ENCODE measurements at places on chromosomes 12 and 14.

DNA sequence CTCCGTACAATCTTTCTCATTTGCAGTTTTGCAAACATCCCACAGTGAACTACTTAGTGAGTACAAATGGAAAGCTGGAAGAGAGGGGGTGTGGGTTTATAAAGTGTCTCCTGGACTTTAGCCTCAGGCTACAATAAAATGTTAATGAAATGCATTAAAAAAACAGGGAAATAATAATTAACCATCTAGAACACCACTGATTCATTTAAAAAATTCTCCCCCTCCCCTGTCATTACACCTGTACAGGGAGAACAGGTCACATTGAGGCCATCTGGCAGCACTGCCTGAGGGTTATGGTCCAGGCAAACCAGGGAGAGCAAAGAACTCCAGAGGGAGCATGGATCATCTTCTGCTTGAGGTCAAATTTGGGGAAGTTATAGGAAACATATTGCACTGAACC is 96.3 kb downstream of the TSPAN8 start:
- DNase-seq = no peak

GRCh38 chr12:104637604-104638003 is 180.9 kb downstream of the CHST11 start:
- DNase-seq = no peak

DNA sequence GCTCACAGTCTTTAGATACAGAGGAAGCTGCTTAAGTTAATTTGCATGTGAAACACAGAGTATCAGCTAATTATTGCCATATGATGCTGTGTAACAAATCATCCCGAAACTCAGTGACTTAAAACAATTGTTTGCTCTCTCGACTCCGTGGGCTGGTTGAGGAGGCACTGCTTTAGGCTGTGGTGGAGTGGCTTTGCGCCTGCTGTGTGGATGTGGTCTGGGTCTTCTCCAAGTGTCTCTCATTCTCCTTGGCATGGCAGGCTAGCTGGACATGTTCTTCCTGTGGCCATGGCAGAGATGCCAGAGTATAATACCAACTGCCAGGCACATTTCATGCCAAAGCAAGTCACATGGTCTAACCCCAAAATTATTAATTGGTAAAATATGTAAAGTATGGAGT is 40.9 kb downstream of the PELI2 start:
- DNase-seq = no peak

DNA sequence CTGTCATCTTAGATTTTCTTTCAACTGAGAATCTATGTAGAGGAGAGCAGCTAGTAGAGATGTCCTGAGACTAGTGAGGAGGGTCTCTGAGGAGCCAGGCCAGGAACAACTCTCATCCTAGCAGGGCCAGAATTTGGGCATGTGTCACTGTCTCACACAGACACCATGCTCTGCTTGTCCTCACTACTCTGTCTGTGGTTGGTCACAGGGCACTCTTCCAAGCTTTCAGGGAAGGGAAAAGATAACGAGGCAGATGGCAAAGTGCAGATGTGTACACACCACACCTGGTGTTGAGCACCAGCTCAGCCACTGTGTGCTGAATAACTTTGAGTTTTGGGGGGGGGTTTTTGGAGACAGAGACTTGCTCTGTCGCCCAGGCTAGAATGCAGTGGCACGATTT is 2.5 kb downstream of the SSPN start:
- no peak for DNase-seq

DNA sequence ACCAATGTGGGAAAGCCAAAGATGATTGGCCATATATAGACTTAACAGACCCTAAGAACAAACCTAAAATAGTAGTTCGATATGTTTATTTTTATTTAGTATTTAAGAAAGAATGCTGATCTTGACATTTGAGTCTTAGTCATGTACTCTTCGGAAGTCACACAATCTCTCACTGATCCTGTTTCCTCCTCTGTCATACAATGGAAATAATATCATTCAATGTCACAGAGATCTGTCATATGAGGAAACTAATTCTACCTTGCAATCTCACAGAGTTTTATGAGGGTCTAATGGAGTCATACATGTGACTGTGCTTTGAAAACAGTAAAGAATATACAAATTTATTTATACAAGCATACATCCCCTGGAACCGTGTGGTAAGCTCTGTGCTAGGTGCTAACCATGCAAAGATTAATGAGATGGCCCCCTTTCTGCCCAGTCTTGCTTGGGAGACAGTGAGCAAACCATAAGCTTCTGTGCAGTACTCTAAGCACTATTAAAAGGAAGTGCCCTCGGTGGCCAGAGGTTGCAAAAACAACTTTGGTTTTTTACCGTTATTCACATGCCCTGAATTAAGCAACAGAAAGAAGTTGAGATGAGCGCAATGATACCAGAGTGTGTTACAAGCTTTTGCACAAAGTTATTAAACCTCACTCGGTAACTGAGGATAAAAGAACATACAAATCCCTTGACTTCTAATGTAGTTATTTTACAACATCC is 1.7 kb upstream of the LIN7A start:
- DNase-seq = no peak

DNA sequence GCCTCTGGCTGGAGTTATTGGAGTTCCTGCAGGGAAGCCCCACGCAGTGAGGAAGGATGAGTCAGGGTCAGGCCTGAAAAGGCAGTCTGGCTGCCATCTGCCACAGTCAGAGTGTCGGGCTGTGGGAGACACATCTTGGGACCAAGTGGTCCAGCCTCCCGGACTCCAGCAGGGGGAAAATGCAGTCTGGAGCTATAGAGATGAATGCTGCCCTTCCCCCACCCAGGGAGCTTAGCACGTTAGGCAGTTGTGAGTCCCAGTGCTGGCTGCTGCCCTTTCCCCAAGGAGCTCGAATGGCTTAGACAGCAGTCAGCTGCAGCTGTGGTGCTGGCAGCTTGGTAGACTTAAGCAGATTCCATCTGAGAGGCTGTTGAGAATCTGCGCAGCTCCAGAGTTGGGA is 8.2 kb upstream of the NTS start:
- no peak for DNase-seq

- DNase-seq = no peak
Observed at GRCh38 chr12:89756194-89756584, 47.6 kb upstream of the ATP2B1 start.

- no peak for DNase-seq
Observed at GRCh38 chr14:38217553-38217952, 9.8 kb downstream of the SSTR1 start.

DNA sequence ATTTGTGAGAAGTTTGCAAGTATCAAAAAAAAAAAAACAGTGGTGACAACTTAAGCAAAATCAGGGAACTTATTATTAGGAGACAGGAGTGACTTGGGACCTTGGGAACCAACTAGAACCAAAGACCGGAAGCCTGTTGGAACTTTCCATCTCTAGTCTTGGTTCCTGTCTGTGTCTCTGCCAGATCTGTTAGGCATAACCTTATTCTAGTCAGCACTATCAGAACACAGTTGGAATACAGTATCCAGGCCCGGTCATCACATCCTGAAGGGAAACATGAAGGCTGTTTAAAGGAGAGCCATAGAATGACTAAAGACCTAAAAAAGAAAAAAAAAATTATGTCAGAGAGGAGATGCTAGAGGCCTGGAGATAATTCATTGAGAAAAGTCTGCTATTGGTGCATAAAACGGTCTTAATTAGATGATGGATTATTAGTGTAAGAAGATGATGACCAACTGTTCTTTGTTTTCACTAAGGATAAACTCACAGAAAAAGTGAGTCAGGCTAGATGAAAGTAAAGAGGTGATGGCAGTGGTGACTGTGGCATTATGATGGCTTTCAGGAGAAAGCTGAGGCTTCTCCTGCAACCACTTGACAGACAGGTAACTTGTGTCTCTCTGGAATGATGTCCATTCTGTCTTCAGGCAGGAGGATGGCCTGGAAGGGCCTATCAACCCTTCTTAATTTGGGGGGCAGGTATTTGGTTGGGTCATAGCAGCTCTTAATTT is 28.2 kb downstream of the DACT1 start:
- no peak for DNase-seq

- no peak for DNase-seq
Observed at GRCh38 chr14:100402631-100403030, 79.5 kb downstream of the SLC25A47 start.

GRCh38 chr14:59190372-59190771 is 1.9 kb downstream of the DAAM1 start:
- DNase-seq = no peak

GRCh38 chr12:989751-990660 is 1.0 kb upstream of the ERC1 start:
- no peak for DNase-seq

GRCh38 chr12:7373226-7373625 is 69.4 kb downstream of the ACSM4 start:
- no peak for DNase-seq

DNA sequence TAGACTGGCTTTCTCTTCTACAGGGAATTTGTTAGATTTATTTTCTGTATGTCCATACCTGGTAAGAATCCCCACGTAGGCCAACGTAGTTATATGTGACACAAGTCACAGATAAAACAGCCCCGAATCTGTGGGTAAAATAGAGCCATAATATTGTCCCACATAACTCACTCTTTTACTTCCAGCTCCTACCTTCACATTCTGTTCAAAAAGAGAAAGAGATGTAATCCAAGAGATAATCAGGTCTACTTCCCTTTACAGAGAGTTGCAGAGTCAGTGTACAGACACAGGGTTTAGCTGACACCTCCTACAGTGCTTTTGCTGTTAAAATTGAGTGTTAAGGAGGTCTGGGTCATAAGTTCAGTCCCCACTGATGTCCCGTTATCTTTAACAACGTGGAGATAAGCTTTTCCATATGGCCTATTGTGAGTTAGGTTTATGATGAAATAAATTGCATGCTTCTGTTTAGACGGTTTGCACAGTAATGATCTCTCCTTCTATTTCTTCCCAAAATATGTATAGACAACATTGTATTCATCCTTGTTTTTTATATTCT is 446.5 kb downstream of the ADAMTS20 start:
- no peak for DNase-seq

DNA sequence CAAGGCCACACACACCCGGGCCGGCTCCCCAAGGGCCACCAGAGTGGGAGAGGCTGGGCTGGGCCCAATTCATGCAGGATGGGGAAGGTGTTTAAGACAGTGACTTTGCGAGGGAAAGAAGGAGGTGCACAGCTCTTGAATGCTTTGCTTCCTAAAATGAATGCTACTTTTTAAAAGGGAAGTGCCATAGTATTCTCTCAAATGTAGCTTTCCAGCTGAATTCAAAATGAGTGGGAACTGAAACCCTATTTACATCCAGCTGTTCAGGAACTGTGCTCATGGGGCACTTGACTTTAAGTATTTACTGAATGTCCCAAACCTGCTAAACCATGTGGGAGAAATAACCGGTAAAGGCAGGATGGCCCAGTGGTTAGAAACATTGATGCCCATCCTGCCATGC is 7.6 kb downstream of the ITPK1 start:
- DNase-seq = no peak

- DNase-seq = no peak
Observed at GRCh38 chr14:81605660-81606059, 72.0 kb upstream of the SEL1L start.

DNA sequence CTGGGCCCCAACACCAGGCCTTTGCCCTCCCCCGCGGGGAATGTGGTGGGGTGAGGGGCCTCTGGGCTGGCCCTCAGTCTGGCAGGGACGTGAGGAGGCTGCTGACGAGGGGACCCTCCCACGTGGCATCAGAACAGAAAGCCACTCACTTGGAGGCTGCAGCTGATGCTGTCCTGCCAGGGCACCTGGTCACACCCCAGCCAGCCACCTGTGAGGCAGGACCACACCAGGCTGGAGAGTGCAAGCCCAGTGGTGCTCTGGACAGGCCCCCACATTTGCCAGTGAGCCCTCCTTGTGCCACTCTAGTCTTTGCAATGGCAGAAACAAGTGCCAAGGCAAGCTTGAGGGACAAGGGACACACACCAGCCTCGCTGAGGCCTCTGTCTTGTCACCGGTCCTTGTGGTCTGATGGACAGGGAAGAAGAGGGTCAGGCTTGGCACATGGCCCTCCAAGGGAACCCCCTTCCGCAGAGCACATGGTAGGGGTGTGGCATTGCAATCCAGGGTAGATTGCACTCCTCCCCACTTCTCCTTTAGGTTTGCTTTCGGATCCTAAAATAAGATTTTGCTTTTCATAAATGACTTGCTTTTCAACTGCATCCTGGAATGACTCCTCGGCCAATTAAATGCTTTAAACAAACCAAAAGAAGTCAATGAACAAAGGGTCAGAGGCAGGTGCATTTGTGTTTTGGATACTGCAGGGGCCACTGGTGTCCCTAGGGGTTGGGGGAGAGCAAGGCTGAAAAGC is 53.7 kb downstream of the CCDC88C start:
- DNase-seq = no peak

GRCh38 chr12:119036878-119037825 is 55.8 kb downstream of the SRRM4 start:
- DNase-seq = no peak

DNA sequence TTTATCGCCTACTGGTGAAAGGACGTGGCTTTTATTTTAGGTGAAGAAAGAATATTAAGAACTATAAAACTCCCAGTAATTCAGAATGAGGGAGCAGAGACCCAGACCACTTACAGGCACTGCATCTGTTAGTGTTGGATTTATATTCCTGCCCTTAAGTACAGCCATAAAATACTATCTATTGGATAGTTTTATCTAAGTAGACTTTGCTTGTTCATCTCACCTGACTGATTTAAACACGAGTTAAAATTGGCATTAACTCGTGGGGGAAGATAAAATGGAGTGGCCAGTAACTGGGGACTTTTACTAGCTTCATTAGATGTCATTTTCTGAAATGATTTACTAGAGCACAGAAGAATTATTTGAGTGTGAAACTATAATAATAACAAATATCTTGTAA is 1377.5 kb upstream of the TMEM132C start:
- DNase-seq = no peak

GRCh38 chr12:26162905-26163304 is 32.5 kb upstream of the SSPN start:
- no peak for DNase-seq

GRCh38 chr12:5985471-5985870 is 40.4 kb upstream of the ANO2 start:
- no peak for DNase-seq

- DNase-seq = no peak
Observed at GRCh38 chr12:113766879-113767878, 198.9 kb downstream of the RBM19 start.

- no peak for DNase-seq
Observed at GRCh38 chr12:13046964-13047363, 2.8 kb downstream of the FAM234B start.

- DNase-seq = peak; percentile 62
Observed at GRCh38 chr12:109432842-109433304, 44.2 kb downstream of the KCTD10 start.

DNA sequence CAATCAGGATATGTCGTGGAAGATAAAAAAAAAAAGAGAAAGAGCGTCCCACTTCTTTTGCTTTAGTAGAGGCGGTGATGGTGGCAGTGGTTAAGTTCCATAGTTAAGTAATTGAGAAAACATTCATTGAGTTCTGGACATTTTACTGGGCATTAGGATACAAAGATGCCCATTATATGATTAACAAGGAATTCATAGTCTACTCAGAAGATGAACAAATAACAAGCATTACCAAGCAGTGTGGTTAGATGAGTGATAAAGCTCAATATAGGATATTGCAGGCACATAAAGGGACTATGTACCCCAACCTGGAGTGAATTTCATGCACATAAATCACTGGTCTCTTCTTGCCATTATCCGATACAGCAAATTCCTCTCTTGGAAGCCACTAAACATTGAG is 53.7 kb downstream of the ALG10B start:
- no peak for DNase-seq

Measured in activated CD8-positive, alpha-beta memory T cell treated with anti-CD3 and anti-CD28 coated beads for 1 hour (primary cell).